ENCODE measurements at places on chromosomes 13 and 19.

- no peak for DNase-seq
Measured at GRCh38 chr13:41306271-41307145, 4.6 kb upstream of the NAA16 start.

DNA sequence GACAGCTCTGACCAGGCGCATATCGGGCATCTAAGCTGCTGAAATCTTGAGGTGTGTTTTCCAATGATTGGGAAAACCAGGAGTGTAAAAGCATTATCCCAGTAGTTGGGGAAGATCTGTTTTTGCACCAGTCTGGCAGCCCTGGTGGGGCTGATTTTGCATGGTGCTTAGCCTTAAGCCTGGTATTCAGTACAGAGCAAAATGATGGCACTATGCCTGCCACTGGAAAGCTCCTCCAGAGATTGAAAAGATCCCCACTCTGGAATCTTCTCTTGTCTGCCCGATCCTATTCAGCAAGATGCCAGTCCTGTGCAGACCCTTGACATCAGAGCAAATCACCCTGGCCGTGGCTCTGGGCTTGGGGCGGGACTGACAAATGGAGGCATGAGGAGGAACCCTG is 44.7 kb upstream of the SIAH3 start:
- DNase-seq = no peak

- DNase-seq = no peak
Measured at GRCh38 chr13:21696865-21697448, 26.1 kb downstream of the FGF9 start.

GRCh38 chr19:19823916-19824315 is 2.4 kb upstream of the ZNF506 start:
- DNase-seq = peak; percentile 25

DNA sequence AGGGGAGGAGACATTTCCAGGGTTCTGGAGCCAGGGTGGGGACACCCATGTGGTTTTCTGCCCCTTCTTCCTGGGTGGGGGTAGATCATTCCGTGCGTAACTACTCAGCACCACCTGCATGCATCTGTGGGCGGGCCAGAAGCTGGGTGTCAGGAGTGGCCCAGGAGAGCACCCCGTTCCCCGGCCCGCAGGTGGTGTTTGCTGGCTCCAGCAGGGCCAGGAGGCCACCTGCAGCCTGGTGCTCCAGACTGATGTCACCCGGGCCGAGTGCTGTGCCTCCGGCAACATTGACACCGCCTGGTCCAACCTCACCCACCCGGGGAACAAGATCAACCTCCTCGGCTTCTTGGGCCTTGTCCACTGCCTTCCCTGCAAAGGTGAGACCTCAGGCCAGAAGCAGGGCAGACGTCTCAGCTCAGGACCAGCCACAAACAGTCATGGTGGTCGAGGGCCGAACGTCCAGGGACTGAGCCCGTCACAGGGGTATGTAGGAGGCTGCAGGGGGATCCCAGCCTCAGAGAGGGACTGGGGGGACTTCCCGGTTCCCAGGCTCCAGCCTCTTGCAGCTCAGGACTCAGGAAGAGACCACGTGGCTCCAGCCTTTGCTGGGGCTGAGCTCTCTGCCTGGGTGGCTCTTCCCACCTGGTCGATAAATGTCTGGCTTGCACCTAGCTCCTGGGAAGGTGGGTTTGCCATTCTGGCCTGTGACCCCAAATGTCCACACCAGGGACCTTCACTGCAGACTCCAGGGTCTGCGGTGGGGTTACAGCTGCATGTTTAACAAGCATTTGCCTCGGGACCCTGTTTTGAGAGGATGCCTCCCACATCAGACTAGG is 1.6 kb downstream of the FSTL3 start:
- DNase-seq = no peak

DNA sequence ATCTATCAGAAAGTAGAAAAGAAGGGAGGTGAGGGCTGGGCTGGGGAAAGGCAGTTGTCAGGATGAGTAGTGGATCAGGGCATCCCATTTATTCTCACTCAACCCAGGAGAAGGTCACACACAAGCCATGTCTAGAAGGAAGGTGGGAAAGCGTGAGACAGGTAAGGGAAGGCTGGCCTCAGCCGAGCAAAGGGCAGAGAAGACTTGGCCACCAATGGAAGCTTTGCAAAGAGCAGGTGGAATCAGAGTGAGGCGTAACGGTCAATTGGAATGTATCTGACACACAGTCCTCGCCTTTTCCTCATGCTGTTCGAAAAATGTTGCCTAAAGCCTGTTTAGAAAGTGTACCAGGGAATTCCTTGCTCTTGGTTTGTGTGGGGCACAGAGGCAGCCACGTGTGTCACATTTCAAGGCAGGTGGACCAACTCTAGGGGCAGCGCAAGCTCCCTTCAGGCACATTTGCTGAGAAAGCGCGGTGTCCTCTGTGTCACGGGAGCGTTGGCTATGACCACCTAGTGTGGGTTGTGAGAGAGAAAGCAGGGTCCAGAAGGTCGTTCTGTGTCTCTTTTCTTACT is 118.8 kb upstream of the SPATA13 start:
- no peak for DNase-seq

GRCh38 chr19:2575734-2576481 is 100.0 kb downstream of the GADD45B start:
- no peak for DNase-seq

GRCh38 chr13:74573654-74574053 is 439.4 kb upstream of the KLF12 start:
- no peak for DNase-seq

Measured in GM12864 (cell line).